ENCODE measurements at places on chromosomes 2 and 18.

GRCh38 chr2:56892382-56892781 lies 708.6 kb downstream of the CCDC85A start:
- no peak for DNase-seq

DNA sequence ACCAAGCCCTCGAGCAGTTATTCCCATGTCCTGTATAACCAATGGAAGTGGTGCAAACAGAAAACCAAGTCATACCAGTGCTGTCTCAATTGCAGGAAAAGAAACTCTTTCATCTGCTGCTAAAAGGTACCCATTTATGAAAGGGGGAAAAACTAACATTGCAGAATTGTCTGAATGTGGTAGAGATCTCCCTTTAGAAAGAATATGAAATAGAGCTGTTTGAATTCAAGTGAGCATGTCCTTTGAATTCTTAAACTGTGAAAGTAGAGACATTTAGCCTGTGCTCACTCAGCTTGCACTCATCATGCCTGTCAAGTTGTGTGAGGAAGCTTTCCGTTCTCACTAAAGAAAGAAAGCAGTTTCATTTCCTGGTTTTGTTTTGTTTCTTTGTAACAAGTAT lies 87.4 kb downstream of the EML4 start:
- DNase-seq, result no peak

DNA sequence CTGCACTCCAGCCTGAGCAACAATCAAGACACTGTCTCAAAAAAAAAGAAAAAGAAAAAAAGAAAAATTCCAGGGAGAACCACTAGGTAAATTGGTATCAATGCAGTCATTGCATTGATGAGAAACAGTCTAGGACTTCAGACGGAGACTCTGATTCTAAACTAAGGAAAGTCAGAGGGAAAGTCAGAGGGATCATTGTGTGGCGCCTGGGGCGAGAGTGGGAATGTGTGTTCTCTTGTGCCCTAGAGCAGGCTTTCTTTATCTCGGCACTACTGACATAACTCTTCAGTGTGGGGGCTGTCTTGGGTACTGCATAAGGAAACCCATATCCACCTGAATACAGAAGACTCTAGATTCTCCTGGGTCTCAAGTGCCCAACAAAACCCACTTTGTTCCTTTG lies 24.8 kb downstream of the SERPINE2 start:
- DNase-seq, result no peak

GRCh38 chr2:31831585-31831984 lies 179.2 kb downstream of the MEMO1 start:
- DNase-seq, result no peak

- DNase-seq, result no peak
Observed at GRCh38 chr2:74593826-74594772, 39.6 kb downstream of the DOK1 start.

GRCh38 chr2:28522481-28522880 lies 26.6 kb downstream of the PLB1 start:
- DNase-seq, result no peak

- no peak for DNase-seq
Observed at GRCh38 chr2:23627236-23628009, 242.4 kb downstream of the KLHL29 start.

DNA sequence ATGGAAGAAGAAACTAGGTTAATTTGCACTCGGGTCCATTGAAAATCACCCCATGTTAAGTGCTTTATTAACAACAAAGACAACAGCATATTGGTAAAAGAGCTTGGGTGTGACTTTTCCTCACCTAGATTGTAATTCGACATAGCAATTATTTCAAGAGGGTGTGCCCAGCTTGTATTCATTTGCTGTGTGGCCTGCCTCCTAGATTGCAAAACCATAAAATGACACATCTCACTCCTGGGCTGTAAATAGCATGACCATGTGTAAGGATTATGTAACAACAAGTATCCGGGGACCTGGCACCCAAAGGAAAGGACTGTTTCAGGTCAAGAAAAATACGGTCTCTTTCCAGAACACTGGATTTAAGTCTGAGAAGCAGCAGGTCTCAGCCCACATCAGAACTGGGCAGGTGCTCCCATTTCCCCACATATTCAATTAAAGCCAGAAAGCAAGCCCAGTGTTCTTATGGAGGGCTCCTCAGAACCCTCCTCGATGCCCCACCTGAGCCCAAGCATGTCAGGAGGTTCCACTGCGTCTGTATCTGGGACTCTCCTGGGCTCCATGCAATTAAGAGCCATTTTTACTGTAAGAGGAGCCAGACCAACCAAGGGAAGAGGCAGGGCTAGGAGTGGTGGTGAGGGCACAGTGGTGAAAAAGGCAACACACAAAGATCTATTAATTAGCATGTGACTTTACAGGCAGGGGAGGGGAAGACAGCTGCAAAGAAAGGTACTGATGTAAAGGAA lies 39.2 kb downstream of the MREG start:
- DNase-seq, result no peak

DNA sequence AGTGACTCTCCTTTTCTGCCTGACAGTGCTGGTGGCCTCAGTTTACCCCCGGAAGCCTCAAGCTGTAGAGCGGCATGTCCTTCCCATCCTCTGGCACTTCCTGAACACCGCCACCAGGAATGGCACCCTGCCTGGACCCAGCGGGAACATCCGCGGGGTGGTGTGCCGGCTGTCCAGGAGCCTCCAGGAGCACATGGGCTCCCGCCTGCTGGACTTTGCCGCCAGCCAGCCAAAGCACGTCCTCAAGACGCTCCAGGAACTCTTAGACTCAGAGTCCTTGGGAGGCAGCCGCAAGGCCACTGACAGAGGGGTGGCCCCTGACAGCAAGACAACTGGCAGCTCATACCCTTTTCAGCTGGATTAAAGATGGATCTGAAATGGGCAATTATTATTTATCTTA lies 22.6 kb downstream of the PCARE start:
- no peak for DNase-seq

DNA sequence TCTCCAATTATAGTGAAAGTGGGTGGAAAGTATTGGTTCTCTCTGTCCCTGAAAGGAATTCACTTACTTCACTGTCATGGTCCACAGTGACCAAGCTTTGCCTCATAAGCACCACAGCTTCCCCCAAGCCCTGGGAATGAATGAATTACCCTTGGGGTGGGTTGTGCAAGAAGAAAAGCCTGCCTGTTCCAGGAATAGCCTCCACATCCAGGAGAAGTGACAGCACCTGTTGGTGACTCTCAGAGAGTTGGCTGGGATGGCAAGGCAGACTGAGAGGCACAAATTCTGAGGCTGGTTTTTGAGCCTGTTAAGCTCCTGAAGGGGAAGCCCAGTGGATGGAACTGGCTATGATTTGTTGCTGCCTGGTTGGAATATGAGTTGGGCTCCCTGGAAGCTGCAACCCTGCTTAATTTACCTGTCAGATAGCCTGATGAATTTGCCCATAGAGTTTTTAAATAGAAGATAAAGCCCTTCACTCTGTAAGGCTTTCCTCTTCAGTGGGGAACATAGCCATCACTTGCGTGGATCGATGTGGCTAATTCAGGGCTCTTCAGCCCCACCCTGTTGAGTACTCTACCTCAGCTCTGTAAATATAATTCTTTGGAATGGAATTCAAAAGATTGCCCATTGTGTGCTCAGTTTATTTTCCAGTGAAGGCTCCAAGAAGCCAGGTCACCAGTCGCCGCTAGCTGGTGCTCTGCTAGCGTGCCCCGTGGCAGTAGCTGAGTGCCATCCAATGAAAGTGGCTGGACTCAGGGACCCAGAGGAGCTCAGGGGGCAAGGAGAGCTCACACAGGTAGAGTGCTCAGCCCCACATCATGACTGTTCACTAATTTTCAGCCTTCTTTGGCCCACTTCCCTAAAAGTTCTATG lies 479.3 kb downstream of the IRS1 start:
- DNase-seq, result no peak

- DNase-seq, result no peak
Observed at GRCh38 chr18:72114801-72115594, 429.1 kb downstream of the CBLN2 start.

GRCh38 chr2:198114064-198114463 lies 309.7 kb downstream of the PLCL1 start:
- DNase-seq, result no peak

- DNase-seq, result no peak
Observed at GRCh38 chr2:115908731-115909130, 1466.3 kb downstream of the DPP10 start.

- no peak for DNase-seq
Observed at GRCh38 chr2:25441353-25441752, 99.6 kb upstream of the DNMT3A start.

- DNase-seq, result no peak
Observed at GRCh38 chr18:70322928-70323327, 34.1 kb downstream of the SOCS6 start.

Data from stimulated activated CD4-positive, alpha-beta T cell treated with anti-CD3 and anti-CD28 coated beads, Interleukin-4, amount 100 ng/mL, for 4 hours (primary cell).